NCI-H2227 treated with DMSO at 0.1 percent for 48 hours (cell line): ENCODE measurements at places on chromosomes 2 and 18.
A peak's percentile ranks its signal among the peaks of the same experiment; 100 is the strongest.

DNA sequence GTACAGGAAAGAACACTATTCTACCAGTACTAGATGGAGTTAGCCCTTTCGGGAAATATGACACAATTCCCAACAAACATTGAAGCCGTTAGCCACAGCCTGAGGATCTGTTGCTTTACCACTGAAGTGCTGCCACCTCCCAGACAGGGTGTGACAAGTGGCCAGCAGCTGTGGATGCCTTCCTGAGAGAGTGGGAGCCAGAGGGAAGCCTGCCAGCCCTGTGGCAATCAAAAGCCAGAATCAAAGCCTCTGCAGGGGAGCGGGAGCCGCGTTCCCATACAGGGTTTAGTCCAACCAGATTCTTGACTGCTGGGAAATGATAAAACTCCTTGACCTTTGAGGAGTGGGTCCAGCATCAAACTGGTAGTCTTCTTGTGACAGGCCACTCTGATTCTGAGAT is 38.0 kb downstream of the SLC4A1AP start:
- DNase-seq = no peak

- no peak for DNase-seq
These were observed 379.1 kb upstream of the ATP5MC3 start for GRCh38 chr2:175560521-175561169.

GRCh38 chr2:224532441-224532840 is 52.7 kb downstream of the CUL3 start:
- DNase-seq = no peak

DNA sequence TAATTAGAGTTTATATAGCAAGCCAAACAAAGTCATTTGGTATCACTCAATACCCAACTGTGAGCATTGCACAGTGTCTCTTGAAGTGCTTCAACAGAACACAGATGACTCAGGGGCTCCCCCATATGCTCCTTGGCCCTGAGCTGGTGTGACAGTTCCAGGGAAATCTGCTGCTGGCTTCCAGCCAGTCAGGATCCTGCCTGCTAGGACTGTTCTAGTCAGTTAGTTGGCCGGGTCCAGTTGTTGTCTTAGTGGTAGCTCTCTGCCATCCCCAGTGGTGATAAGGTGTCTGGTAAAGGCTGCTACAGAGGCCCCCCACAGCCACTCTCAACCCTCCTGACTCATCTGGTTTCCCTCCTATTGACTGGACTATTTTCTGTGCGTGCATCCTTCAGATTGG is 100.3 kb downstream of the IRS1 start:
- no peak for DNase-seq

DNA sequence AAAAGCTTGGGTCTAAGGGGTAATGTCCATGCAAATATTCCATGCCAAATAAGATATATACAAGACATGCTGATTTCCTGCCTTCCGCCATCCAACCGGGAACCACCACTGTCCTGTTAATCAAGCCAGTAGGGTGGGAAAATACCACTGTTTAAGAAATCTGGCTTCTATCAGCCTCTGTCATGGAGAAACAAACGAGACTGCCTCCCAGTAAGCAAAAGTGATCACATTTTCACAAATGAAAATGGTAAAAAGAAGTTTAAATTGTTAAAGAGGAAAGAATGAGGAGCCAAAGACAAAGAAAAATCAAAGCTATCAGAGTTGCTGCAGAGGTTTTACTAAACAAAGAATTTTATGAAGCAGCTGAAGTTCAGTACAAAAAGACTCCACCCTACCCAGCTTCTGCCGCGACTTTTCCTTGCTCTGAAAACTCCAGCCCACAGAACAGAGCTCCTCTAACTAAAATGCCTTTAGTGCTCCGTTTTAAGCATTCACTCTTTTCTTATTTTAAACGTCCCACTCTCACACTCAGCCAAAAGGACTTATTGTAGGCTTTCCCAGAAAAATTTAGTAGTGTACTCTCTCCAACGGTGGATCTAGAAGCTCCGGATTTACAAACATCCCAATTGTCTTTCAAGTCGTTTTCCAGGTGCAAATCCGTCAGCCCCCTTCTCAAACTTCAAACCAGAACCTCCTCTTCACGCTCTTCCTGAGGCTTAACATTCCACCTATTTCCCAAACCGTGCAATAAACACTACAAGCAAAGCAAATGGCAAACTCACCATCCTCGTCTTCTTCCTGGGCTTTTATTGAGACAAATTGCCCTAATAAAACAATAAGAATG is 613 bp downstream of the COL5A2 start:
- DNase-seq = peak; percentile 81

DNA sequence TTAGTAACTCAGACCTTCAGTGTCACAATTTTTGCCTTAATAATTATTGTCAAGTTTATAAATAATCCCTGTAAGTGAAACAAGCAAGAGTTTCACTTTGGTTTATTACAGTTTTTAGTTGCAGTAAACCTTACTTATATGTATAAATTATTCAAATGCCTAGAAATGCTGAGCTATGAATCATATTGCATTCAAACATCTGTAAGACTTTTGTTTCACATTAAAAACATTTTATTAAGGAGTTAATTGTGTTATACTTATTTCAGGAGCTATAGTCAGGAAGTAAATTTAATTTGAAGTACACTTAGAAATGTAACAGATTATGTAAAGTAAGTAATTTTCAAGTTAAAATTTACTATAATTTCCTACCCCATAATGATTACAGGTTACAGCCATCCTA is 3.9 kb upstream of the ETAA1 start:
- no peak for DNase-seq

DNA sequence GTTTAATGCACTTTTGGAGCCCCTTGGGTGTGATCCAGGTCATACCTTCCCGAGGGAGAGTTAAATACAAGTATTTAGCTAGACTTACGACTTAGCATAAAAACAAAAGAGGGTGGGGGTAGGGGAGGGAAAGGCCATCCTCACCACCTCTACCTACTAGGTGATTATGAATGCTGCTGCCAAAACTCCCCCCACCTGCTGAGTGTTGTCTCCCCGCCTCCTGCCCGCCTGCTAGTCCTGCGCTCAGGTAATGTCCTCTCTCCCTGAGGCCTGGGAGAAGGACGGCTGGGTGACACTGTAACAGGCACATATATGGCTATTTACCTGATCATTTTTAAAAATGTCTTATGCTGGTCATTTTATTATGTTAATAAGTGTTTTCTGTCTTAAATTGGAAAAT is 3.0 kb upstream of the NCKAP5 start:
- DNase-seq = no peak

DNA sequence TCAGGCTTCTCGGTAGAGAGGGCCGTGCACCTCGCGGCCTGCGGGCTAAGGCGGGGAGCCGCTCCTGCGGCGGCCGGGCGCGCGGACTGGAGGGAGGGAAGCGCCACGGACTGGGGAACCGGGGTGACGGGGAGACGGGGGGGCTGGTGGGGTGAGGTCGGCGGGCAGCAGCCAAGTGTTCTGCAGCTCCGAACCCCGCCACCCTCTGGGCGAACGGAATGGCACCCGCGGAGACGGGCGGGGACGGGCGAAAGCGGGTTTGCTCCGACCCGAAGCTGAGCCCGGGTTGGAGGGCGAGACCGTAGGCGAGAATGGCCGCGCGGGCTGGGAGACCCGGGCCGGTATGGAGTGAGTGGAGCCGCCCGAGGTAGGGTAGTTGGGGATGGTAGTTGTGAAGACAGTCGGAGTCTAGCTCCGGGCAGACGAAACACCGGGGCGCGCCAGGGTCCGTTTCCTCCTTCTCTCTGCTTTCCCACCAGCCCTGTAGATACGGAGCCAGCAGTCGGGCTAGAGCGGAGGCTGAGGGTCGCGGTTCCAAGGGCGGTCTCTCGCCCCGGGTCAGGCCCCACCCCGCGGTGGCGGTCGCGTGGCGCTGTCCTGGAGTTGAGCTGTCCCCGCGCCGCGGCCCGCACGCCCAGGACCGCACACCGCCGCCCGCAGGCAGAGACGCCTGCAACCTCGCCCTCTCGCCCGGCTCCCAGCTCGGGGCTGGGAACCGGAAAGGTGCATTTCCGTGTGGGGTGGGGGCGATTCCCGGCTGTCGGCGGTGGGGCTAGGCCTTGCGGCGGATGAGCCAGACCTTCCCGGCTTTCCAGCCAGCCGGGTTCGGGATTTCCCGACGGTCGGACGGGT is 160.3 kb upstream of the SIX2 start:
- no peak for DNase-seq

- DNase-seq = no peak
These were observed 905.3 kb upstream of the VRK2 start for GRCh38 chr2:57141269-57141668.

GRCh38 chr2:142892715-142893114 is 15.3 kb downstream of the KYNU start:
- DNase-seq = no peak

- DNase-seq = no peak
These were observed 55.8 kb downstream of the PLEKHA3 start for GRCh38 chr2:178536037-178536436.

DNA sequence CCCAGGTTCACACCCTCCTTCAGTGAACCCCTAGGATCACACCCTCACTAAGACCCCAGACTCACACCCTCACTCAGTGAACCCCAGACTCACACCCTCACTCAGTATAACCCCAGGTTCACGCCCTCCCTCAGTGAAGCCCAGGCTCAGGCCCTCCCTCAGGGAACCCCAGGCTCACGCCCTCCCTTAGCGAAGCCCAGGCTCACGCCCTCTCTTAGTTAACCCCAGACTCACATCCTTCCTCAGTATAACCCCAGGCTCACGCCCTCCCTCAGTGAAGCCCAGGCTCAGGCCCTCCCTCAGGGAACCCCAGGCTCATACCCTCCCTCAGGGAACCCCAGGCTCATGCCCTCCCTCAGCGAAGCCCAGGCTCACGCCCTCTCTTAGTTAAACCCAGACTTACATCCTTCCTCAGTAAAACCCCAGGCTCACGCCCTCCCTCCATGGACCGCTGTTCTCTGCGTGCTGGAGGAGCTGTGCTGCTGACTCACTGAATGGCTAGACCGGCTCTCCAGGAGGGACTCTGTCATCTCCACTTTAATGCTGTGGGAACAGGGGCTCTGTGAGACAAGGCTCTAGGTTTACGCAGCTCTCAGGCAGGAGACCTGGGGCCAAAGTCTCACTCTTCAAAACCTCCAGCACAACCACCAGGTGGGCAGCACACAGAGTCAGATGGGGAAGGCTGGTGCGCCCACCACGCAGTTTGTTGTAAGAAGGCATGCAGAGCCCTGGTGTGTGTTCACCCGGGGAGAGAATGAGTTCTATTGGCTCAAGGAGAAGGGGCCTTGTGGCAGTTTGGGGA is 506.9 kb upstream of the MYT1L start:
- DNase-seq = no peak

DNA sequence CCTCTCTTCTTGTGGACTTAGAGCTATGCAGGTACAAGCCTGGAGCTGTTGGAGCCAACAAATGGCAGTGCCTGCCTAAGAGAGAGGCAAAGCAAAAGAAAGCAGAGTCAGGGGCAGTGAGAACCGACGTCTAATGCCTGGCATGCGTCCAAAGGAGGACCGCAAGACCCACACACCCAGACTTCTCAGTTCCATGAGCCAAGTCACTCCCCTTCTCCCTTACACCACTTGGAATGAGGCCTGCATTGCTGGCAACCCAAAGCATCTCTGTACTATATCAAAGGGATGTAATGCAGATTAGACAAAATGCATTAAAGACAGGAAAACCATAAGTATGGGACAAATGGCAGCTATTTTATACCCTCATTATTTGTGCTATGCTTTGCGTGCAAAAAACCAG is 49.9 kb upstream of the RNU4ATAC start:
- DNase-seq = peak; percentile 49

DNA sequence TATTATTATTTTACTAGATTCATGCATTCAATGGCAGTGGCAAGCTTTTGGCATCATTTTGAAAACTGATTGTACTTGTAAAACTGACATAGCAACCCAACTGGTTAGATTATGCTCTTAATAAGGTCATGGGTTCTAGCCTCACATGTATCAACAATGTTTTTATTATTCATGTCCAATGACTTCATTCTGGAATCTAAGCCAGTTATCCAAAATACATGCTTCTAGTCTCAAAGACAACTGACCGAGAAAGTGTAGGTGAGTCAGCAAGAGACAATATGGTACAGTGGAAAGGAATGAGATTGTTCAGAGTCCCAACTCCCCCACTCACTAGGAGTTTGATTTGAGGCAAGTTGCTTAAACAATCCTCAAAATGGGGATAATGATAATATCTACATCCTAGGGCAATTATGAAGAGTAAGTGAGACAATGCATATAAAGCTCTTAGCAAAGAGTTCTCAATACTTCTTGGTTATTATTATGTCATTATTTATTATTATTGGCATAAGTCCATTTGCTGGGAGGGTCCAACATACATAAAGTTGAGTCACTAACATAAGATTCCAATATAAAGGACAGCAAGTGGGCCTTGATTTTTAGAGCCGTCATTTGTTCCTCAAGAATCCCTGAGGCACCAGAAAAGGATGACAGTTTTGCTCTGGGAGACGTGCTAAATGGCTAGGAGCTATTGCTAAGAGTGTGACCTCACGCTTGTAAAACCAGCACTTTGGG is 99.4 kb downstream of the NEB start:
- DNase-seq = no peak

DNA sequence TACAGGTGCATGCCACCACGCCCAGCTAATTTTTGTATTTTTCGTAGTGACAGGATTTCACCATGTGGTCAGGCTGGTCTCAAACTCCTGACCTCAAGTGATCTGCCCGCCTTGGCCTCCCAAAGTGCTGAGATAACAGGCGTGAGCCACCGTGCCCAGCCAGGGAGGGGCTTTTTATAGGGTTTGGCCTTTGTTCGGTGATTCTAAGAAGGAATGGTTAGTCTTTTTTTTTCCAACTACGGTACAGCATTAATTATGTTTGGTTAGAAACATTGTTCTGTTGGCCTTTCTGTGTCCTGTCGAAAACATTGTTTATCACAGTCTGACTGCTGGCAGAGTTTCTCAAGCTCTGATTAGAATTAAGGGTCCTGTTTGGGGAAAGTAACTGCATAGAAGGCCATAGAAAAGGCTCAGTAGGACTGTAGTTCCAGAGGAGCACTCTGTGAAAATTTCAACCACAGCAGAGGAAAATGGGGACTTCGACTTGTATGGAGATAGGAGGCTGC is 19.3 kb upstream of the SMCHD1 start:
- no peak for DNase-seq

GRCh38 chr2:190920085-190920484 is 39.5 kb downstream of the GLS start:
- no peak for DNase-seq

DNA sequence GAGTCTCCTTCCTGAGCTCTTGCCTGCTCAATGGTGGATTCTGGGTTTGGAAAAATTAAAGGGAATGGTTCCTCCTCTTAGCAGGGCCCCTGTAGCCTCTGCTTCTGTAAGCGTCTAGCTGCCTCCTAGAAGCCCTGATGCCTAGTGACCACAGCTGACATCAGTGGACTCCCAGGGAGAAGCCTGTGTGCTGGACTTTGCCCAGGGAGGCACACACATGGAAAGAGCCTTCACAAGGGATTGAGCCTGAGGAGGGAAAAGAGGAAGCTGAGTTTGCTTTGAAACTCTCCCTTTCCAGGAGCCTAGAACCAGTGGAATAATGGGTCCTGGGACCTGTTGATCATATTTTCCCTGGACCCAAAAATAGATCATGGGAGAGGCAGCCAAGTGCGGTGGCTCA is 1.4 kb upstream of the CFAP65 start:
- no peak for DNase-seq

DNA sequence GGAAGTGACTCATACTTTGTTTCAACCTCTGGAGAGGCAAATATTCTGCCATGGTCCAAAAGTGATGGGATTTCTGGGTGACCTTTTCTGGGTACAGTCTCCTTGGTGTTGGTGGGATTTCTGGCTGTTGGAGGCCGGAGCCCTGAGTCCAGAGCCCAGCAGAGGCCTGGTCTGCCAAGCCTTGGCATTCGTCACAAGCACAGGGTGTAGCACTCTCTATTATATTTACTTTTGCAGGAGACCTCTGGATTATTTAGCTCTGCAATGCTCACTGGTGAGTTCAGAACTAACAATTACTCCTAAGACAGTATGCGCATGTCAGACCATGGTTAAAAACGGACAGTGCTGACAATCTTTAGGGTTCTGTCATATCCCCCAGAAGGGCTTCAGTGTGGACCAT is 201.6 kb upstream of the TWIST2 start:
- DNase-seq = no peak
